ENCODE measurements at places on chromosomes 5 and 9. TPM values are rescaled to one million over a fixed set of nuclear protein-coding genes. Genes with fewer than 3 reads are reported as not detected.

DNA sequence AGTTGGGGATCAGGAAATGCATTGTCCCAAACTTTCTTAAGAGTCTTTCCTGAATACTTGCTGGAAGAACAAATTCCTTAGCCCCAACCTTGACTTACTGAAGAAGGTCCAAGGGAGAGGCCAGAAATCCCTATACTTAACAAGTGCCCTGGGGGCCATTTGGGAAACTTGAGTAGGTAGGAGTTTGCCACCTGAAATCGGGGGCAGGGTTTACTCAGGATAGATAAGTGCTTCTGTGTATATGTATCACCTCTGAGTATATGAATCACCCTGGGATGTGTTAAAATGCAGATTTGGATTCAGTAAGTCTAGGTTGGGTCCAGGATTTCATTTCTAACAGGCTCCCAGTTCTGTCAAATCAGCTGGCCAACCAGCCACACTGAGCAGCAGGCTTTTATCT is 47.9 kb upstream of the MYO10 start:
- no peak for DNase-seq

DNA sequence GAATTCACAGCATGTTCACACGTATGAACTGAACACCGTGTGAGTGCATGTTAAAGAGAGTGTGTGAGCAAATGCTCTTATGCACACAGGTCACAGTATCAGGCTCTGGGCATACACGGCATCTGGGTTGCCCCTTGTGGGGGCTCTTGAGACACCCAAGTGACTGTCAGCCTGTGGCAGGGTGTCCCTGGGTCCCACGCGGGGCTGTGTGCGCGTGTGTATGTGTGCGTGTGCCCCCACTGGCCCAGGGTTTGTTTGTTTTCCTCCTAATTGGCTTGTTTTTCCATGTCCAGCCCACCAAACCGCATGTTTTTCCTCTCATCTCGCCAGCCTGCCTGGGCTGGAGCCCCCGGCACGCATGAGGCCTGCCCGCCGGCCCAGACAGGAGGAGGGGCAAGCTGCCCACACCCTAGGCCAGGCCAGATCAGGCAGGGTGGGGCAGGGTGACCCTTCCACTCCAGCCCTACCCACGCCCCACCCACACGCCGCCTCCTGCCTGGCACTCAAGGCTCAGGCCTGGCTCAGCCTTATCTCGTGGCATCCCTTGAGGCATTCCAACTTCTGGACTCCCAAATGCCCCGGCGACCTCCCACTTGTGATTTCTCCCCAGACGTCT is 28.8 kb downstream of the CNTFR start:
- DNase-seq, result no peak

DNA sequence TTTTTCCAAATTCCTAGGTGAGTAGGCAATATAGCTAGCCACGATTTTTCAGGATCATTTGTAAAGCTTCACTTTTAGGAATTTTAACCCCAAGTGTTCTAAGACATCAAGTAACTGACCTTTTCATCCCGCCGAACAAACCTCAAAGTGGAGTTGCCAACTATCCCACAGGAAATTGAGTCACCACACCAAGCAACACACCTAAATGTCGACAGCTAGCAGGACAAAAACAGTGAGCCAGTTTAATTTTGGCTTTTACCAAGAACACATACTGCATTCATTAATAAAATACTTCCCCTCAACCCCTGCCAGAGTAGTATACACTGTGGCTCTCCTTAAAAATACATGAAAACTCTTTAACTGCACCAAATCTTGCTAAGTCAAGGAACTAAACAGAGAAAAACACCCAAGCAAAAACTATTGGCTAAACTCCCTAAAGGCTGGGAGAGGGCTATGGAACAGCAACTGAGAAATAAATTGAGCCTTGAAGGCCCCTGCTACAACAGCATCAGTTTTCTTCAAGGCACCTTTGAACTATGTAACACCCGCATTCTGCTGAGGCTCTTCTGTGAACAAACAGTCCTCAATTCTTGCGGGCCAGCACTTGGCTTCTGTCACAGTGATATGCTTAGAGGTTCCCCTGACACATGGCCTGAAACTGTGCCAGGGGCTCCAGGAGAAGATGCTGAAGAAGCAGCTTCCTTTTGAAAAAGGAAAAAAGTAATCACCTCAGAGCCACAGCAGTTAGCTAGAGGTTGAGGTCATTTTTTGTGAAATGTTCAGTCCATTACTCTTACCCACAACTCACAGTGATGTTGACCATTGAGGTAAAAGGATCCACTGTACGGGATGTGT is 459.6 kb downstream of the RAB3C start:
- peak; percentile 82 for DNase-seq

DNA sequence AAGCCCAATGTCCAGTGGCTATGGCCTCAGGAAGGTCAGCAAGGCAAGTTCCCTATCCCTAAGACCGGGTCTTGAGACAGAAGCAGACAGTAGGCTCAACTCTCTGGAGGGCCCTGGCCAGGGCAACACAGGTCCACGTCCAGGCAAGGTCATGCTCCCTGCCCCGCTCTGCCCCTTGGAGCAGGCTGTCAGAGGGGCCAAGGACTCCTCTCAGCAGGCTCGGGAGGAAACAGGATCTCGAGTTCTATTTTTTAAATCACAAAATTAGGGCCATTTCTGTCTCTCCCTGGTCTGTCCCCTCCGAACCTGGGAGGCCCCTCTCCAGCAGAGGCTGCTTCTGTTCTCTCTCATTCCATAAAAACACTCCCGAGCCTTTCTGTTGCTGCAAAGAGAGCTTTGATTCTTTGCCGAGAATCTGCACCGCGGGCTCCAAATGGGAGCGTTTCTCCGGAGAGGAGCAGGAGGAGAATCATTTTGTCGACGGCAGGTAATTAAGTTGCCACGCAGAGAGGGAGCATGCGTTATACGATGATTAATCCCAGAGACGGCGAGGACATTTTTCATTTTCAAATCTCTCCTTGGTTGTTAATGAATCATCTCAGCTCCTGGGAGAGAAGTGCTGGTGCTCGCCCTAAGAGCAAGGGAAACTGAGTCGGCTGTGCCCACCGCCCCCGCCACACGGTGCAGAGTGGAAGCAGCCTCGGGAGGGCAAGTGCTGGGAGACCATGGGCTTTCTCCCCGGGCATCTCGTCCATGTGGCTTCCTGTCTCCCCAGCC is 24.5 kb upstream of the FCN1 start:
- DNase-seq, result peak; percentile 38

DNA sequence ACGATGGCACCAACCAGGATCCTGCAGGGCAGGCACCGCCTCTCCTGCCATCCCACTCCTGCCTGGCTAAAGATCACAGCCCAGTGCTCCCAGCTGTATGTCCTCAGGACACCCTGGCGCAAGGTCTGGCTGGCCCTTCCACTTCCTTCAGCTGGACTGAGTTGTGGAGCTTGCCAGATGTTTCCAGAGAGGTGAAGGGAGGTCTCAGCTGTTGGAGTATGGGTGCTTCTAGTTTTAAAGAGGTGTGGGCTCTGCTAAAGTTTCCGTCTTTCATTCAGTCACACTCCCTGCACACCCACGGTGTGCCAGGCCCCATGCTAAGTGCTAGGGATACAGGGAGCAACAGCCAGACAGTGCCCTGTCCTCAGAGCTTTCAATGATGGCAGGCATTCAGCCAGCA is 34.1 kb downstream of the C5orf15 start:
- no peak for DNase-seq

DNA sequence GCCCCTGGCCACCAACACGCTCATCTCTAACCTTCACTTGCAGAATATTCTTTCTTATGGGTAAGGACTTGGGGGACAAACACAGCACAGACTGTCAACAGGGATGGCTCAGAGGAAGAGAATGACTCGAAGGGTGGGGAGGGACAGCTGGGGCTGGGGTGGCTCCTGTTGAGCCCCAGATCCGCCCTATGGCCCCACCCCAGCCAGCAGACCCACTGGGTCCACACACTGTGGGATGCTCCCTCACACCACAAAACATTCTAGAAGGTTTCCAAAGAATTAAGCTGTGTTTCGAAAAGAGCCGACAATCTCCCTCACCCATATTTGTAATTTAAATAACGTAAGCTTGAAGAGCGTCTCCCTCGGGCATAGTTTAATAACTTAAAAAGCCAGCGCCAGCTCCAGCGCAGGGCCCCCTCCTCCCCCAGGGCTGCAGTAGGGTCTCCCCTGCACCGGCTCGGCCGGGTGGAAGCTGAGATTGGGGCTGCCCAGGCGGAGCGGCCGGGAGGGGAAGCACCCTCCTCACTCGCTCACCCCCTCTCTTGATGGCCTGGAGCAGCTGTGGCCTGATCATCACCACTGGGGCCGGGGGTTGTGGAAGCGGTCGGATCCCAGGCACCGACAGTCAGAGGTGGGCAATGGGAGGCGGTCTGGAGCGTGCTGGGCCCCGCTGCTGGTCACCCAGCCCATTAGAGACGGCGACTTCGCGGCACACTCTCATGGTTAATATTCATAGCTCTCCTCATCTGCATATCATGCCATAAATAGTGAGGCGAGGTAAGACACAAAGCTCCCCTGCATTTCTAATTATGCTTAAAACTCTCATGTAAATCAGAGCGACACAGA is 37.6 kb downstream of the NACC2 start:
- no peak for DNase-seq

- peak; percentile 57 for DNase-seq
These were observed 139.9 kb downstream of the PIP5K1B start for GRCh38 chr9:68844631-68845612.

- DNase-seq, result peak; percentile 14
These were observed 145.5 kb upstream of the POU5F2 start for GRCh38 chr5:93886917-93887361.

GRCh38 chr5:1507457-1507856 is 16.3 kb downstream of the LPCAT1 start:
- DNase-seq, result no peak

- no peak for DNase-seq
These were observed 100.9 kb downstream of the F2RL2 start for GRCh38 chr5:76522103-76522935.

GRCh38 chr5:111511831-111512374 is 432 bp downstream of the STARD4 start:
- peak; percentile 59 for DNase-seq

DNA sequence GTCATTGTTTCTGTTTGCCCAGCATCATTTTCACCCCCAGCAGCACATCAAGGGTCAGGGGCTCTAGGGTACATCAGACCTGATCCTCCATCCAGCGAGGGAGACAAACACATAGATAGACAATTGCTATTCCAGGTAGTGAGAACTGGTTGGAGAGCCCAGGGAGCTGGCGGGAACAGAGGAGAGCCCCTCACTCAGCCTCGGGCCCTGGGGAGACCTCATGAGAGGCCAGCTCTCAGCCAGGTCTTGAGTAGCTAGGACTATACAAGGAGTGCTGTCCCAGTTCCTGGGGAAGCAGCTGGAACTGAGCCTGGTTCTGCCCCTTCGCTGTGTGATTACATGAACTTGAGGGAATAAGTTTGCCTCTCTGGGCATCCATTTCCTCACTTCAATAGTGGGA is 80.3 kb downstream of the HRH2 start:
- no peak for DNase-seq

DNA sequence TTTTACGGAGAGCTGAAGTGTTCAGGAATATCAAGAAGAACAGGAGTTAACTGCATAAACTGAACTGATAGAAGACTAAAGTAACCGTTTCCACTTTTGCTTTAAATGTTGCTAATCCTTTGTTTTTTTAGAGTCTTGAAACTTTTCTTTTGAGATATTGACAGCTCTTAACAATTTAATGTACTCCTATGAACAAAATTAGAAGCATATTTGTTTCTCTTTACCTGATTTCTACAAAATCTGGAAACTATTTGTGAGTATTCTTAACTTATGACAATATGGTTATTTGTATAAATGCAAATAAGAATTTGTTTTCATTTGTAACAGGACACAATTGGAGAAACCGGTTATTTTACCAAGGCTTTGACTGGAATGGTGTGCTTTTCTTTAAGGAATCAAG is 89.5 kb upstream of the FAM120A start:
- no peak for DNase-seq

DNA sequence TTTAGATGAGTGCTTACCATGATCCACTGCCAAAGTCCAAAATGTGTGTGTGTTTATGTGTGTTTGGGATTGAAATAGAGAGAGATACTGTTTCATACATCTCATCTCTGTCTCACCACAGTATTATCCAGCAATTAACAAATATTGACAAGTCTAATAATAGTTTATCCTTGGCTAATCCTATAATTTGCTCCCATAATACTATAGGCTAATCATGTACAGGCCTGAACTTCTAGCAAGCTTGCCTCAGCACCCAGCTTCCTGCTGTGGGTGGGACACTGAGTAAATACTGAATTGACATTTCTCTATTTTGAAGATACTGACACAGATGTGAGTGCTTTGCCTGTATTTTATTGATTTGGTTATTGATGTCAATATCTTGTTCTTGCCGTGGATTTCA is 35.3 kb upstream of the KCNV2 start:
- DNase-seq, result no peak

DNA sequence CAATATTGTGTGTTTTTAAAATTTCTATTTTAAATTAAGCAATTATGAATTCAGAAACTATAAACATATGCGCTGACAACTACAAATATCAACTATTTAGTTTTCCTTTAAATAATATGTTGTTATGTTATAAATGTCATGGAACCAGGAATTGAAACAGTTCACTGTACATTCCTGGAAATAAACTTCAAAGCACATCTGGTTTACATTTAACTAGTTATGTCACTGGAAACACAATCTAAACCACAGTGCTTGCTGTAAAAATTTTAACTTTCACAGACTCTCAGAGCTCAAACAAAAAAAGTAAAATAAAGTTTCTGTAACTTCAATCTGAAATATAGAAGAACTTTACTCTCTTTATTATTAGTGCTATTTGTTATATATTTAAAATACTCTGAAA is 179.2 kb downstream of the FBN2 start:
- DNase-seq, result no peak

DNA sequence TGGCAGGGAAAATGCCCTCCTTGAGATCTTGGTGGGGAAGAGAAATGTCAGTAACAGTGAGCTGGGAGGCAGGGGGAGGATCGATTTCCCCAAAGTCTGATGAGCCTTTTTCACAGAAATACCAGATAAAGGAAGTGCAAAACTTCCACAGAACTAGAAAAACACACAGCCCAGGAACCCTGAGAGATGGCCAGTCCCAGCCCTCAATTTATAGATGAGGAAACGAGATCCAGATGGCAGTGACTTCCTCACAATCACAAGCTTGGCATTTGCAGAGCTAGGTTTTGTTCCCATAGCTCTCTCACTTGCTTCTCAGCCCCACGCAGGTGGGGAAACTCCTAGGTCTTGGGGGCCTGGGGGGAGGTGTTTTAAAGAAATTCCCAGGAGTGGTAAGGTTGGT is 3.8 kb upstream of the GGTA1 start:
- DNase-seq, result no peak

- no peak for DNase-seq
These were observed 73.3 kb downstream of the DPYSL3 start for GRCh38 chr5:147436596-147436995.

- peak; percentile 55 for DNase-seq
These were observed 535 bp downstream of the JMY start for GRCh38 chr5:79236362-79236969.

SLC36A2 gene
- total RNA-seq, result not detected

SPINK6 gene
- total RNA-seq, result not detected

LEAP2 gene
- total RNA-seq, result 0.68 TPM

SPATA31C1 gene
- total RNA-seq, result not detected

Measured in Daoy (cell line).